Head of caudate nucleus (tissue), 42 donors: ENCODE measurements at places on chromosomes 11 and 22.
A peak's percentile ranks its signal among the peaks of the same experiment; 100 is the strongest.

DNA sequence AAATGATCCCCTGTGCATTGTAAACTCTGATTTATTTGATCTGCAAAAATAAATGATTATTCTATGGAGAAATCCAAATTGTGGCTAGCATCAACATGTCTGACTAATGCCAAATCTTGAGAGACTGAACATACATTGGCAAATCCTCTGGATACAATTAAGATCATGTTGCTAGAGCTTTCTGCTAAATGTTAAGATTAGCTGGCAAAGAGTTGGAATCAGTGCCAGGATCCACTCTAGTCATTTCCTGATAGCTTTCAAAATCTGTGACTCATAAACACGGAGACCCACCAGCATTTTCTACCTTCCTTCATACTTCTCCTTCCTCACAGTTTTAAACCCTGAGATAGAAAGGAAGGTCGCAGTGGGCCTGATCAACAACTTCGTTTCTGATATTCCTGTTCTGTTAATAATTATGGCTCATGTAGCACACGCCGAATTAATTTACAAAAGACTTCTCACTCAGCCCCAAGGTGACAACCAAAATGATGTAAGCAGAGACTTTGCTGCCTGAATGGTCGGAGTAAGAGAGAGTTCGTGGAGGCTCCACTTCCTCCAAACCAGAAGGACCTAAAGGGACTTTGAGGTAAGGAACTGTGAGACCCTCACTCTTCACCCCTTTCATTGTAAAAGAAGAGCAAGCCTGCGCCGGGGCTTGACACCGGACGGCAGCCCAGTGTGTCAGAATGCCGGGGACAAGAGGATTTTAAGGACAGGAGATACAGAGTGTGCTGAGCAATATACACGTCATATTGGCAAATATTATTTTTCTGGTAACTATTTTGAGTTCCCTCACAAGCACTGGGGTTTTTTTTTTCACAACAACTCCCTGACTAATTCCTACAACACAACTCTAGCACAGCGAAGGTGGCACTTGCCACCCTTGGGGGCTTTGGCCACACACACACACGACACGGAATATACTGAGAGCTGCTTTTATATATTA, 42.0 kb downstream of the SERPINH1 start:
- DNase-seq: no peak

DNA sequence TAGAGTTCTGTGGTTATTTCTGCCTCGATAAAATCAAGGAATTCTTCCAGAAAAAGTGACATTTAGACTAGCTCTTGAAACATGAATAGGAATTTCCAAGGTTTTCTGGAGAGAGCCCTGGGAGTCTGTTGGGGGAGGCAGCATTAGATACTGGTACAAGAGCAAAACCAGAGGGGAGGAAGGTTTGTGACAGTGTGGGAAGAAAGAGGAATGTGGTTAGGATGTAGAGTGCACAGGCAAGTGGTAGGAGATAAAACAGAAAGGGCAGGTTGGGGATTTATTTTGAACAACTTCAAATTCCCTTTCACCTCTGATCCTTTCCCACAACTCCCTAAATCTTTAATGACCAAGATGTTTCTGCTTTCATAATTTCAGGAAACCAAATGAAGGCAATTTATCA, 588.4 kb downstream of the METTL15 start:
- no peak for DNase-seq

- no peak for DNase-seq
Measured at GRCh38 chr11:41861838-41862237, 402.4 kb upstream of the LRRC4C start.

DNA sequence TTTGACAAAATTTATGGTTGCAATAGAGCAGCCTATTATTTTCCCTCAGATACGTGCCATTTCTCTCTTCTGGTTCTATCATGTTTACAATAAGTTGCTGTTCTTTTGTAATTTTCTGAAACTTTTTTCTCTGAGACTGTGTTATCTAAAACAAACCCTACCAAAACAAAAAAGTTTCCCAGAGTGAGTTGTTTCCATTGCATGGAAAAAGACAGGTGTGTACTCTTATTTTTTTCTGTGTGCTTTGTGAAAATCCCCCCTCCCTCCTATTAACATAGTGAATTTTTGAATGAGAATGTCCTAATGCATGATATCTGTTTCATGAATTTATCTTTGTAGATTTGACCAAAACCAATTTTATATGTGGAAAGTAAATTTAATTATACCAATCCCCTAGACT, 137.6 kb downstream of the DDX10 start:
- DNase-seq: no peak

DNA sequence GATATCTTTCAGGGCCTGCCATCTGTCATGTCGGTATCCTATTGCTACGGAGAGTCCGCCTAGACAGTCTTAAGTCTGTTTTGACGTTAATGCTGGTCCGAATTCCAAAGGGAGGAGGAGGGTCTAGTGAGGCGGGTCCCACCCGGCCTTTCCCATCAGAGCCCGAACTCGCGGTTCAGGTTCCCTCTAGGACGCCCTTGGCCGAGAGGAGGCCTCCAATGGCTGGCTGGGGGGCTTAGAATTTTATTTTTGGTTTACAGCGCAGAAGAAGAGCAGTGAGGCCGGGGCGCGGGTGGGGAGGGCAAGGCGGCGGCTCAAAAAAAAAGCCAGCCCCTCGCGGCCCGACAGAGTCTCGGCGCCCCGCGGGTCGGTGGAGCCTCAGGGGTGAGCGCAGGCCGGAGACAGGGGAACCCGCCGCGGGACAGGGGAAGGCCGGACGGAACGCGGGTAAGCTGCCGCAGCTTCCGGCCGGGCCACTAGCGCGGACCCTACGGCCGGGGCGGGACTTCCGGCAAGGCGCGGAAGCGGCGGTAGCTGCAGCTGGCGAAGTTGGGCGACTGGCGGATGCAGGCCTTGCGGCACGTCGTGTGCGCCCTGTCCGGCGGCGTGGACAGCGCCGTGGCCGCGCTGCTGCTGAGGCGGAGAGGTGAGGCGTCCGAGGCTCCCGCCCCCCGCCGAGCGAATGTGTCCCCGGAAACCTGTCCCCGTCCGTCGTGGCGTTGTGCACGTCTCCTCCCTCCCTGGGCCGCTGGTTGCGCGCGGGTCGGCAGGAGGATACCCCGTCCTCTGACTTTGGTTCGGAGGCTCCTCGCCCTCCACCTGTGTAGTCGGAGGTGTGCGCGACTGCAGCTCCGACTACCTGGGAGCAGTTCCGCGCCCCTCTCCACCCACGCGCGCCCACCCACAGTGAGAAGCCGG, at the start of gene TRMU:
TRMU (plus strand) TSS at position 514 of the 918 bp plus-strand sequence; CDS start at position 565, 51 bp downstream.
- peak; percentile 81 for DNase-seq

GRCh38 chr11:13000721-13001120, 8.4 kb upstream of the RASSF10 start:
- no peak for DNase-seq
